ENCODE measurements at places on chromosomes 3 and 15.

DNA sequence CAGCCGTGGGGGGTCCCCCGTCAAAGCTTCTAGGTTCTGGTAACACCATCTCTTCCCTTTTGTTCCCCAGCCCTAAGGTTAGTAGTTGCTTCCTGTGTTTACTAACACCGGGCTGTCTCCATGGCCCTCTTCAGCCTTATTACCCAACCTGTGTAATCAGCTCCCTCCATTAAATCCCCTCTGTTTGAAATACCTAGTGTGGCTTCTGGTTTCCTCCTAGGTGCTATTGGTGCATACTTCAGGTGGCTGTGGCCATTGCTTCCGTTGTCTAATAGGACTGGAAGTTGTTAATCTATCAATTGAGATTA is 35.3 kb downstream of the MOBP start:
- DNase-seq: no peak

DNA sequence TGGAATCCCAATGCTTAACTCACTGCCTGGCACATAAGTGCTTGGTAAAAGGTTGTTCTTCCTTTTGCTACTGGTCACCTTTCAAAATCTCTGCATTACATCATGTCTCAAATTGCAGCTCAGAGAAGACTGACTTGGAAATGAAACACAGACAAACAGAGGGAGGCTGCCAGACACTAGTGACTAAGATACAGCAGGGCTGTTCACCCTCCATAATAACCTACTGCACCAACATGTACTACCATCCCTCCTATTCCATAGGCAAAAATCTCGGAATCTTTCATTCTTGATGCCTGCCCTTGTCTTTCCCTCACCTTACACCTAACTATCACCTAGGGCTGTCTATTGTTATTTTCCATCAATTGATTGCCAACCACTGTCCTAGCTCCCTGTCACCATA is 502.3 kb upstream of the ADAMTS9 start:
- no peak for DNase-seq

GRCh38 chr15:26242565-26243071 is 379.5 kb upstream of the ATP10A start:
- DNase-seq: peak; percentile 80

DNA sequence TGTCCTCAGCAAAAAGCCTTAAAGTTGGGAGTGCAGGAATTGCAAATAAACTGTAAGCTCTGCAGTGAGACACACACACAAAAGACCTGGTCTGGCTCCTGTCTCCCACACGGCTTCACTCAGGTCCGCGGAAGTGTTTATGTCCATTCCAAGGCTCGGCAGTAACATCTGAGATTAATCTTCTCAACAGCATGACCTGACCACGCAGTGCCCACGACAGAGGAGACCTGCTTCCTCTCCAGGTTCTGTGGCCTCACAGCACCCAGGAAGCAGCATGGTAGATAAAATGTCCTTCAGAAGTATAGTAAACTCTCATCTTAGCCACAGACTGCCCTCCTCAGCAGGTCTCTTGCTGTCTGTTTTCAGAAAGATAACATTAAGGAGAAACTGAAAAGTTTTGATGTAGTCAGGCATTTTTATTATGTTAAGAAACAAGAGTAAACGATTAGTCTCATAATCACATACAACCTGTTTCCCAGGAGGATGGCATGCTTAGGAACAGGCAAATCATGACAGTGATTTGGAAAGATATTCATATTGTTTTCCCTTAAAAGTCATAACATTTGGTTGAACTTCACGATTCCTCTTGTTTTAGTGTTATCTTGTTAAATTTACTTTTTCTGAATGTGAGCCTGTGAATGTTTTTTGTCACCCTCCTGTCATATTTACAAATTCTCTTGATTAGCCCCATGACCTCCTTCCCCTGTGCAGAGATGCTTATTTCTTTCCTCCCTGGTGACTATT is 34.6 kb downstream of the CD200R1L start:
- DNase-seq: no peak

- no peak for DNase-seq
Measured at GRCh38 chr3:69210068-69210730, 87.8 kb upstream of the LMOD3 start.

Measured in iPS DF 6.9 (cell line).